ENCODE measurements at places on chromosomes 4 and X.
A peak's percentile ranks its signal among the peaks of the same experiment; 100 is the strongest.

- no peak for ATAC-seq
Measured at GRCh38 chr4:100098011-100098545, 92.2 kb downstream of the DDIT4L start.

DNA sequence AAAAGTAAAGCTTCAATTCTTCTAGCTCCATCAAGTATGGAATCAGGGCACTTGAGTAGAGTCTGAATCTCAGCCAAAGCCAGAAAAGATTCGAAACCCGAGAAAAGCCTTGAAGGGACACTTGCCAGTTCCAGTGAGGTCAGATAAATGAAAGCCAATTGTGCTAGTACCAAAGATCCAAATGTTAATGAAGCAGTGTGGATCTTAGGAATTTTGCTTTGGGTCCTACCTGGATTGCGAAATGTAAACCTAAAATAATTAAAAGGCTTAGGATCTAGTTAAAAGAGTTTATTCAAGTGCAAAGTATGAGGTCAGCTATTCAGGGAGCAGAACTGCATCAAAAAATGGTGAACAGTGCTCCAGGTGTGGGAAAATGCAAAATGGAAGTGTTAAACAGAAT is 552.6 kb downstream of the NAP1L3 start:
- ATAC-seq = no peak

DNA sequence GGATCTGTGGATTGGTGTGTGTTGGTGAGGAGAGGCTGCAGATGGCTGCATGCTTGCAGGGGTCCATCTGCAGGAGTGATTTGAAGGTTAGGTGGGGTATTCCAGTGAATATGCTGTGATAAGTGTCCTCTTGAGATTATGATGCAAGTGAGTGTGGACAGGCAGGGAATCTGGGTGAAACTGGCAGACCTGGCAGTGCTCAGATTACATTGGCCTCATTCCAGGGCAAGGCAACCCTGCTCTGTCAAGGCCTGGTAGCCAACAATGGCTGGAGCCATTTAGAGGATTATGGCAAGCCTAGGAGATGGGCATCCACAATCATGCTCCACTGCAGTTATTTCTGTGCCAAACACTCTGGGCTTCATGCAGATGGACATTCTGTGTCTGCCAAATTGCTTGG is 113.9 kb downstream of the RTL3 start:
- no peak for ATAC-seq

DNA sequence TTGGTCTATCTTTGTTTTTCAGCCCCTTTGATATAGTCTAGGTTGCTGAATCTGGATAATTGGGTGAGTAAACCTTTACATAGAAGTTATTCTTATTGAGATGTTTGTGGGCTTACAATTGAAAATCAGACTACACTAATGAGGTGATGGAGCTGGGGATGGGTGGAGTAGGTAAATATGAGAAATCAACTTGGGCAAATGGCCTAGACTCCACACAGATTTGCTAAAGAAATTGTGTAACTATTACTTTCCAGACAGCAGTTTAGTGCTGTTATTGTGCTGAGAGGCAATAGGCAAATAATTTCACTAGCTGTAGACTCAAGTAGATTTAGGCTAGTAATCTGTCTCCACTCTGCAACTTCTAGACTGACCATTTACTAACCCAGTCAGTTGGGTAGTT is 8.2 kb downstream of the DIAPH2 start:
- peak; percentile 50 for ATAC-seq

GRCh38 chr4:80925293-80925692 is 105.2 kb upstream of the BMP3 start:
- ATAC-seq = no peak

DNA sequence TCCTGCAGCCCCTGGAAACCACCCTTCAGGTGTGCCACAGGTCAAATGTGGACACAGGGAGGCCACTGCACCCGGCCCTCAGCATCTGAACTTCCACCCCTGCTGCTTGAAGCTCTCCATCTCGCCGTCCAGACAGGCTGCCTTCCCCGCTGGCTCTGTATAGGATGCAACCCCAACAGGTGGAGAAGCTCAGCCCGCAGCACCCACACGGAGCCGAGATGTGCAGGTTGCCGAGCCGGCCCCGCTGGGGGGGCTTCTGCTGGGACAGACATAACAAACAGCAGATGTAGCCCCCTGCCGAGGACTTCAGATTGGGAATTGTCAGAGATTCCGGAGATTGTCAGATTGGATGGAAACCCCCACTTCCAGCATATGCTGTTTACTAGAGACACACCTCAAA is 20.5 kb downstream of the TMEM187 start:
- no peak for ATAC-seq

DNA sequence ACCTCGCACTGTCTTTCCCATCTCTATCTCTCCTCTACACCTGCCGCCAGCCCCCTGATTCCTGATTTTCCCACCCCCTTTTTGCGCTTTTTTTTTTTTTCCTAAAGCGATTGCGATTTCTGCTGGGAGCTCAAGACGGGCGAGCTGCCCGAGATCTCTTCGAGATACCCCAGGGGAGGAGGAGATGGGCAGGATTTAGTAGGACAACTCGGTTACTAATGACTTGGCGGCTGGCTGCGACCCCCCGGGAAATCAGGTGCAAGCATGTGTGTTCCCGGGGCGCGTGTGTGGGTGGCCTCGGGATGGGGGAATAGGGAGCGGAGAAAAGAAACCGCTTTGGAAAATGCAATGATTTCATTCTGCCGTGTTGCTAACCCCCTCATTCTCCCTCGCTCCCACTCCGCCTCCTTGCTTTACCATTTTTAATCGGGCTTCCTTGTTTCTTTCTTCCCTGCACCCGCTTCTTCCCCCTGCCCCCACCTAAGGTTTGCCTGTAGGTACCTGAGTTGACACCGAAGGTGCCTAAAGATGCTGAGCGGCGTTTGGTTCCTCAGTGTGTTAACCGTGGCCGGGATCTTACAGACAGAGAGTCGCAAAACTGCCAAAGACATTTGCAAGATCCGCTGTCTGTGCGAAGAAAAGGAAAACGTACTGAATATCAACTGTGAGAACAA is 4.4 kb downstream of the SLITRK2 start:
- ATAC-seq = no peak

- no peak for ATAC-seq
Measured at GRCh38 chr4:38424151-38424871, 239.7 kb upstream of the KLF3 start.

DNA sequence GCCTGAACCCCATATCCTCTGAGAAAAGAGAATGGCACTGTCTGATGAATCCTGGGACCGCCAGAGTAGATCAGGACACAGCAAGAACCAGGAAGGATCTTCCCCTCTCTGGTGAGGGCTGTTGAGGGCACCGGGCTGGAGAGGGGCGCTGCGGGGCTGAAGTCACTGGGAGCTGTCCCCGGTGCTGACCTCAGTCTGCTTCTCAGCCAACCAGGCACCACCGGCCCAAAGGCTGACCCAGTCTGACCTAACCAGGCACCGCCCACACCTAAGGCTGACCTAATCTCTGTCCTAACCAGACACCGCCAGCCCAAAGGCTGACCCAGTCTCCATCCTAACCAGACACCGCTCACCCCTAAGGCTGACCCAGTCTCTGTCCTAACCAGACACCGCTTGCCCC is 82.8 kb downstream of the CPZ start:
- no peak for ATAC-seq

DNA sequence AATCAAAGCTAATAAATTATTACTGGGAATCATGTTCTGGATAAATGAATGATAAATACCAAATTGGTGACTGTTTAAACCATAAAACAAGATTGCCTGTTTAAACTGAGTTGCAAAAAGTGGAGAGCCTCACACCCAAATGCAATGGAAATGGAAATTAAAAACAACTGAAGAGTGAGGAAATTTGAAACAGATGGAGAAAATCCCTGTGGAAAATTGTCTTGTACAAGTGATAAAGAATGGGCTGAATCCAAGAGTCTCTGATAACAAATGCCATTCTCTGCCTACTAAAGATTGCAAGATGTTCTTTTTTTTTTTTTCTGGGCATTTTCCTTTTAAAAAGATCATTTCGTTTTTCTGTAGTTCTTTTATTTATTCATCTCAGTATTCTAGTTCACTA is 426.3 kb downstream of the NLGN4X start:
- no peak for ATAC-seq

DNA sequence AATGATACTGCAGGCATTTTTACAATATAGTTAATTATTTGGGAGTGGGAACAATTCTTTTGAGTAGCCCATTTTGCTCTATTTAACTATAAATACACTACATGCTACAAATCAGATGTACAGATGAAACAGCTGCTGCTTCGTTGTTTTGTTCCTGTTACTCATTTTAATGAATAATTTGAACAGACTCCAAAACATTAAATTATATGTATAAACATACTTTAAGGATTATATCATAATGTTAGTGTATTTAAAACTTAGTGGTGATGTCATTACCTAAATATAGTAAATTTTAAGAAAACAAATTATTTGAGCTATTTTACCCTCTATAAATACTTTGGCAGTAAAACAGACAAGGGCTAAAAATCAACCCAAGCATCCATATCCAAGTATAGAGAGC is 60.7 kb downstream of the GAB1 start:
- ATAC-seq = no peak

DNA sequence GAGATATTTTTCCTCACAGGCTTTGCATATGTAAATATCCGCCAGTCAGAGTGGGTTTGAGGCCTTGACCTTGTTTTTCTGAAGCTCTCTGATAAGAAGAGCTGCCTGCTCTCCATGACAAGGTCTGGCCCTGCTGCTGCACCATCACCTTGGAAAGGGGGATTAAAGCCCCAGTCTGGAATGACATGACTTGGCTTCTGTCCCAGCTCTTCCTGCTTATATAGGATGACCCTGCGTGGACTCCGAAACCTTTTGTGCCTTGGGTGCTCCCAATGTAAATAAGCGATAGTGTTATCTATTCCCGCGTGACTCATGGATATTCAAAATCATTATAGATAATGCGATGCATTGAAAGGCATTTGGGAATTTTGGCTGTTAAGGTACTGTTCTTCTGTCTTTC is 139.3 kb downstream of the BMPR1B start:
- no peak for ATAC-seq

GRCh38 chr4:141501931-141502330 is 134.5 kb upstream of the IL15 start:
- no peak for ATAC-seq

GRCh38 chrX:97398030-97398551 is 514.4 kb downstream of the RPA4 start:
- ATAC-seq = no peak

DNA sequence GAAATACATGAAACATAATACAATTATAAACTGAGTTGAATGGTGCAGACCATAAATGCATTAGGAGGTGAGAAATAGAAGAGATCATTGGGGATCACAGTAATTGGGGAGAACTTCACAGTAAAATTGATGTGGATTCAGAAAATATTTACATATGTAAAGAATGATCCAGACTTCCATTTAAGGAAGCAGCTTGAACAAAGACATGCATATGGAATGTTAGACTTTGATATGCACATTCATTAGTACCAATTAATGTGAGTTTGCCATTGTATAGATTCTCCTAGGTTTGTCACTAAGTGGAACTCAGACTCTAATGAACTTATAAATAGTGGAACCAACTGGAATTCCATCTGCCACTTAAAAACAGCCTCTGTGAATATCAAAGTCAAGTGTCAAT is 235.6 kb downstream of the PARM1 start:
- ATAC-seq = no peak

DNA sequence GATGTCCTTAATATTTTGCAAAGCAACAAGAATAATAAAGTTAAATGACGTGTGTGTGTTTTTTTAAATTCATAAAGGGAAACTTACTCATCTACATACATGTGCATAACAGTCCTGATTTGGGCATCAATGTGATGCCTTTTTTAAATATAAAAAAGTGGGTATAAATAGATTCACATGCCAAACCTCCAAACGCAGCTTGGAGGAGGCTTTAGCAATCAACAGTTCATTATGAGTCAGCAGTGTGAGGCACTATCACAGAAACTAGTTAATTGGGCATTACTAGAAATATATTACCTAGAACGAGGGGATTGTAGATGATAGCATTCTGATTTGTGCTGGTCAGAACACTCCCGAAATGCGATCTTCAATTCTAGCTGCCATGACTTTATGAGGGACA is 115.1 kb downstream of the HS6ST2 start:
- ATAC-seq = no peak

DNA sequence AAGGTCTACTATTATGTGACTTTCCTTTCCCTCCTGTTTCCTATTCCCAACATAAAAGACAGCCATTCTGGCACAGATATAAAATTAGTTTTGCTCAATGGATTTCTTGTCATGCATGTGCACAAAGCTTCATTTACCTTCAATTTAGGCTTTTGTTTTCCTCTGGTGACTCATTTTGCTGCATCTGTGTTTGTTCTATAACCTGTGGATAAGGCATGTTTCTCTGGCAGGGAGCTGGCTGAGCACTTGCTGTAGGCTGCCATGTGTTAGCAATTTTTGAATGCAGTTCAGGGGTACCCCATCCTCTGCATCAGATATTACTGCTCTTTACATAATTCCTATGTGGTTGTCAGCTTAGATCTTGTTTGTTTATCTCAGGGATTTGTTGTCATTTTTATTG is 202.8 kb upstream of the GRID2 start:
- no peak for ATAC-seq

GRCh38 chrX:13901354-13901753 is 84.5 kb upstream of the GPM6B start:
- ATAC-seq = no peak

- ATAC-seq = no peak
Measured at GRCh38 chr4:14910411-14910810, 91.9 kb upstream of the CPEB2 start.

DNA sequence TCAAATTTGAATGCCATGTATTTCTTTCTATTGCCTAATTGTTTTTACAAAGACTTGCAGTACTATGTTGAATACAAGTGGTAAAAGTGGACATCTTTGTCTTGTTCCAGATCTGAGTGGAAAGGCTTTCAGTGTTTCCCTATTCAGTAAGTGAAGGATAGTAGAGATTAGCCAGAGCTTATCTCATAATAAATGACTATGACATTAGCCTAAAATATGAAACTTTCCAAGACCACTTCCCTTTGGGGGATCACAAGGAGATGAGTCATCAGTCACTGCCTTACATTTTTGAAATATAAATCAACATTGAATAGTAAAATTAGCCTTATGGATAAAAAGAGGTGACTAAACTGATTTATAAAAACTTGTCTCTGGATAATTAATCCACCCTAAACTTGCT is 554.1 kb upstream of the MAGEB2 start:
- no peak for ATAC-seq

- ATAC-seq = no peak
Measured at GRCh38 chr4:80390178-80390577, 54.6 kb downstream of the CFAP299 start.

GRCh38 chr4:20192736-20193135 is 59.0 kb upstream of the SLIT2 start:
- no peak for ATAC-seq

- ATAC-seq = no peak
Measured at GRCh38 chr4:39259571-39260330, 77.4 kb downstream of the WDR19 start.

DNA sequence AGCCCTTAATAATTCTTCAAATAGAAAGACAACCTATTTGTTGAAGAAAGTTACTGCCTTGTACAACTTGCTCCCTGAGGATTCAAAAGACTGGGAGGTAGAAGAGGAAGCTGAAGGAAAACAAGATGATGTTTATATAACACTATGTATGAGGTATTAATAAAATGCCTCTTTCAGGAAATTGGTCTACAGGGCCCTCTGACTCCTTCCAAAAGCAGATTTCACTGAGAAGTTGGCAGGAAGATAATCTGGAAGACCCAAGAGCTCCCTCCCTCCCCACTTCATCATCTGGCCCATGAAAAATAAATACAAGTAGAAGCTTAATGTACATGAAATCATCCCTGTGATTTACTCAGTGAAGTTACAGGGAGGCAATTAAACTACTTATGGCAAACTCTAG is 107.5 kb upstream of the MAGEC2 start:
- no peak for ATAC-seq
